ENCODE measurements at places on chromosomes 4 and X.

GRCh38 chr4:105140684-105141490 lies 5.8 kb upstream of the TET2 start:
- DNase-seq: no peak

DNA sequence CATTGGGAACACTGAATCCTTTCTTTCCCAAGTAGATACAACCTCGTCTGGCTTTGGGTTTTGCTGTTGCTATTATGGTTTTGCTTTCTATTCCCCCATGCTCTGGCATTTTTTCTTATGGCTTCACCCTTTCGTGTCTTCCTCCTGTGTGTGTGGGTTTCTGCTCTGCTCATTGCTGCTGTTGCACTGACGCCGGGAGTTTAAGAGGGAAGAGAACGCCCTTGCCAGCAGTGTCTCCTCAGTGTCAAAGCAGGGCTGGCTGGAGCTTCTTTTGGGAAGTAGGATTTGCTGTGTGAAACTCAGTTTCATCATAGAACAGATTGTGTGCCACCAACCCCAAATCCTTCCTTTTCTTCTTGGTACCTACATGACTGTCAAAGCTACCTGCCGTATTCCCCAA lies 63.7 kb downstream of the CLDN22 start:
- no peak for DNase-seq

GRCh38 chr4:6085691-6086628 lies 67.7 kb upstream of the C4orf50 start:
- no peak for DNase-seq

DNA sequence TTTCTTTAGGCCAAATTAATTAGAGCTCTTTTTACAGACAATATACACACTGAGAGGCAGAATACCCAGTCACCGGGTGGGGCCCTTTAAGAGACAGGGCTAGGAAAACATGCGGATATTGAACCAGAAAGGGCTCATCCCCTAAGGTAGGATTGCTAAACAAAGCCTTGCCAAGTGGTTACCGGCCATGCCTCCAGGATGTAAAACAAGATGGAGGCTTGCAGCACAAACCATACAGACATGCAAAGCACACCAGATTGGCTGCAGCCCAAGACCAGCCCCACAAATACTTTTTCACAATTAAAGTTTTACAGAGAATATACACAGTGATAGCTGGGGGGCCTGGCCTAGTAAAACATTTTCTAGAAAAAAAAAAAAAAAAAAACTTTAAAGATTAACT lies 210.0 kb downstream of the KLHL4 start:
- DNase-seq: no peak

DNA sequence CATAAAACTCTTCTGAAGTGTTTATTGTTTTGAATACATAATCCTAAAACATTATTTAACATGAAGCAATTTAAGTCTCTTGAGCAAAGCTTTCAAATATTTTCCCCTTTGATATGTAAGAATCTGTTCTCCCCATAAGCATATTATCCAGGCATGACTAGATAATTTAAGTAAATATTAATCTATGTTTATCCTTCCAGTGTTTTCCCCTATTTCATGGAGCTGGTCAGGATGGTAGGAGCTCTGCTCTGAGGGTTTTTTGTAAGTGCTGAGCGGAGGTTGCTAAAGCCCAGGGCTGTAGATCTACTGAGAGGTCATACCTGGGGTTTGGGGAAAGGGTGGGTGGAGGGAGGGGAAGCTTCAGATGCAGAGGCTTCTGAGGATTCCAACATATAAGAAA lies 258.9 kb upstream of the SFRP2 start:
- no peak for DNase-seq

- DNase-seq: no peak
Observed at GRCh38 chr4:94171616-94172015, 36.0 kb upstream of the SMARCAD1 start.

- no peak for DNase-seq
Observed at GRCh38 chr4:101018836-101019235, 328.5 kb downstream of the PPP3CA start.

GRCh38 chrX:103464072-103464773 lies 55.1 kb downstream of the RAB40A start:
- no peak for DNase-seq

- DNase-seq: no peak
Observed at GRCh38 chr4:123325241-123325681, 71.3 kb upstream of the SPRY1 start.

GRCh38 chr4:60223208-60223923 lies 976.8 kb upstream of the ADGRL3 start:
- no peak for DNase-seq

GRCh38 chrX:39677585-39677977 lies 420.2 kb downstream of the BCOR start:
- DNase-seq: no peak

GRCh38 chr4:4408576-4409335 lies 21.9 kb downstream of the NSG1 start:
- DNase-seq: no peak

- no peak for DNase-seq
Observed at GRCh38 chrX:20028588-20028987, 37.7 kb upstream of the BCLAF3 start.

- no peak for DNase-seq
Observed at GRCh38 chr4:172865103-172865502, 303.5 kb upstream of the GALNT7 start.

DNA sequence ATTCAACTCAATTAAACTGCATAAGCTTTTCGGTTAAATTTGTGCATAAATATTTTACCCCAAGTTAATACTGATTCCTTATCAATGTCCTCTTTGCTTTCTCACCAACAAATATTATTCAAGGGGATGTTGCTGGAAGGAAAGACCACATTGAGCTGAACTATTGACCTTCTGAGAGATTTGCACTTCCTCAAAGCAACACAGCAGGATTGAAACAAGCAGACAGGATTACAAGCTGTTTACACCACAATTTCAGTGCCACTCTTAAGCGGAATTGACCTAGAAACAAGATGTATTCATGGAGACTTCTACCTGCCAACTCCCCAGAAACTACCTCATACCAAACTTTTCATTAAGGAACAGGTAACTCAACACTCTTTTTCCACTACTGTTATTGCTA lies 96.5 kb upstream of the DUSP21 start:
- no peak for DNase-seq

DNA sequence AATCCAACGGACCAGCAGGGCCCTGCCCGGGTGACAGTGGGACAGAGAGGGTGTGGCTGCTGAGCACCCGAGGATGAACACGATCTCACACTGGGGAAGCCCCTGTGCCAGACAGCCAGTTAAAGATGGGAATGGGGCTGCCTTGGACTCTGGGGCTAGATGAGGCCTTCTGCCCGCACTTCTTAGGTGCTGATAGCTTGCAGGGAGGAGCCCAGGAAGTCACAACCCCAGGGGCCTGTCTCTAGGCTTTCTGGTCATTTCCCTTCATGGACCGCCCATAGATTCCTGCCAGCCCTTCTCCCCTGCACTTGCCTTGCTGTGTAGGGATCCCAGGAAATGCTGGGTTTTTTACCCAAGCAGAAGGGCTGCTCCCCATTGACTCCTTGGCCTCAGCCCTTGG lies 6.2 kb downstream of the ZNF275 start:
- no peak for DNase-seq

DNA sequence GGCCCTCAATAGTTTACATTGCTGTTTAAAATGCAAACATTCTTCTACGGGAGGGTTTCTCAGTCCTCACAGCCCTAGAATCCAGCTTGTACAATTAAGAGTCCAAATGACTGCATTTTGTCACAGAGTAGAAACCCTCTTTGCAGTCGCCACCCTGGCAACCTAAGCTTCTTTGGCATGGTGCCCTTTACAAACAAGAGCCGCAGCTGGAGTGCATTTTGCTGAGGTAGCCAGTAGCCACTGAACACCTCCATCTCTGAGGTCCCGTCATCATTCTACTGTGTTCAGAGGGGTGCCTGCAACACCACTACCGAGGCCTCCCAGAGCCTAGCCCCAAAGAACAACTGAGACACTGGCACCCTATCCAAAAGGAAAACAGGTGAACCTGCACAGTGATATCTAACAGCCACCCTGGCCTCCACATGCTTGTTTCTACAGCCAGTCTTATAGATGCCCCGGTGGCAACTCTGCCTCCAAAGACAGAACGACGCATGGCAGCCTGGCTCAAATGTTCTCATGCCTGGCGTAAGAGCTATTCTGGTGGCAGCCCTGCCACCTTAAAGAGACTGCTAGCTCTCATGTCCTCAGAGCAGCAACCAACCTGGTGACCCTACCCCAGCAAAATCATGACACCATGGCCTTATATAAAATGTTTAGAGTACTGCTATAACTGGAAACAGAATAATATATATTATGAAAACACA lies 801.9 kb downstream of the TECRL start:
- DNase-seq: no peak

GRCh38 chr4:90137555-90137954 lies 10.4 kb downstream of the CCSER1 start:
- no peak for DNase-seq

DNA sequence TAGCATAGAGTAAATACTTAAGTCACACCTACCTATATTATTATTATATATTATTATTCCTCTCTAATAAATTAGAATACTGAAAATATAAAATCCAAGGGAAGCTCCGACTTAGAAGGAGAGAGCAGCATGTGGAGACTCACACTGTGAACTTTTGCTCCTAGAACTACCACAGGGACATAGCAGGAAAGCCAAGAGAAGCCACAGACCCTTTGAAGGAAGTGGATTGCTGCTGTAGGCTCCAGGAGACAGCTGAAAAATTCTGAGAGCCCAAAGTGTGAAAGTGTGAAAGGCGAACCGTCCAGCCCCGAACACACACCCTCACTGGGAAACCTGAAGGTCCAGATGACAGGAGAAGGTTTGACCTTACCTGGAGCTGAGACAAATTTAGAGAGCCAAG lies 177.0 kb downstream of the FAM13A start:
- no peak for DNase-seq

DNA sequence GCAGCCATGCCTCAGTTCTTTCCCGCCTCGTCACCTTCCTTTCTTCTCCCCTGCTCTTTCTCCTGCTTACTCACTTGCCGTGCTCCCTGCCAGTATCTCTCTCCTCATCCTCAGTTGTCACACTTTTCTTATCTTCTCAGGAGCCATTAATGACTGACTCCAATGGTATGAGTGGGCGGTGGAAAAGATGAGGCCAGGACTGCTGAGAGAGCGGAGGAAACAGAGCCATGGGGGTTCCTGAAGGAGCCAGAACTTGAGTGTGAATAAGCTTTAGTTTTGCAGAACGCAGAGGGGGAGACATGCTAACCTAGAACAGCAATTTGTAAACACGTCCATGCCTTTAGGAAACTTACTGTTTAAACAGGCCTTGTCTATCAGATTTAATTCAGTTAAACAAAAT lies 126.5 kb downstream of the CHIC2 start:
- no peak for DNase-seq

DNA sequence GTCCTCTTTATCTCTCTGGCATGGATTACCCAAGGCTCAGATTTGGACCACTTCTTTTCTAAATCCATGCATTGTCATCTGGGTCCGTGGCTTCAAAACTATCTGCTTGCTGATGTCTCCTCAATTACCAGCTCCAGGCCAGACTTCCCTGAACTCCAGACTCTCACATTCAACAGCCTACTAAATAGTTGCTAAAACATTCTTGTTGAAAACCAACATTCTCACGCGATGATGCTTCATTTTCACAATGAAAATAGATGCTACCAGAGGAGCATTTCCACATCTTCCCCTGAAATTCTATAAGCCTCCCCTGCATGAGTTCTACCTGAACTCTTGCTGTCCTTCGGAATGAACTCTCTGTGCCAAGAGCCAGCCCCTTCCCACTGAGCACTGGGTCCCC lies 5.2 kb upstream of the TLR6 start:
- DNase-seq: no peak

- no peak for DNase-seq
Observed at GRCh38 chrX:34379891-34380290, 247.8 kb upstream of the FAM47A start.

GRCh38 chr4:122673252-122673651 lies 52.4 kb upstream of the IL21 start:
- DNase-seq: no peak

DNA sequence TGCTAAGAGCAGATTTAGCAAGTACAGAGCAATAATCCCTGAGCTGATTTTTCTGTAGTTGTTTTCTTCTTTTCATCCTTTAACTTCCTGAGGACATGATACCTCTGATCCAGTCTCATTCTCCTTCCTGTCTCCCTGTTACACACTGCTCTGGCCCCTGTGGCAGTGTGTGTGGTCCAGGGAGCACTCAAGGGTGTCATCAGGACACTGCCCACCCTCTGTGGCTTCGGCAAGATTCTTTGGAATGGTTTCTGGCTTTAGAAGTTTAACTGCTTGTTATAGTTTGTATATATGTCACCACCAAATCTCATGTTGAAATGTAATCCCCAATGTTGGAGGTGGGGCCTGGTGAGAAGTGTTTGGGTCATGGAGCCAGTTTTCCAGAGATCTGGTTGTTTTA lies 637.3 kb downstream of the BCOR start:
- no peak for DNase-seq

GRCh38 chr4:11805842-11806241 lies 377.1 kb upstream of the HS3ST1 start:
- DNase-seq: no peak
